ENCODE measurements at places on chromosomes 7 and 10.

- DNase-seq: no peak
Observed at GRCh38 chr7:131161103-131161502, 166.6 kb upstream of the MKLN1 start.

DNA sequence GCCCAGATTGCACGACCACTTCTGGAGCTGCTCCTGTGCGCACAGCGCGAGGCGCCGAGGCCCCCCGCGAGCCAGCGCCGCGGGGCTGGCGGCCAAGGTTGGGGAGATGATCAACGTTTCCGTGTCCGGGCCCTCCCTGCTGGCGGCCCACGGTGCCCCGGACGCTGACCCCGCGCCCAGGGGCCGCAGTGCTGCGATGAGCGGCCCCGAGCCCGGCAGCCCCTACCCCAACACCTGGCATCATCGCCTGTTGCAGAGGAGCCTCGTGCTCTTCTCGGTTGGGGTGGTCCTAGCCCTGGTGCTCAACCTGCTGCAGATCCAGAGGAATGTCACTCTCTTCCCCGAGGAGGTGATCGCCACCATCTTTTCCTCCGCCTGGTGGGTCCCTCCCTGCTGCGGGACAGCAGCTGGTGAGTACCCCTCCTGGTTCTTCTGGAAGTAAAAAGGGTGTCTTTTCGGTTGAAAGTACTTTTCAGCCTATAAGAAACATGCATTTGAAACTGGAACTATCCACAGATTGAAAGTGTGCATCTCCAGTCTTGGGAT lies 683 bp downstream of the INSIG1 start:
- DNase-seq: no peak

- DNase-seq: no peak
Observed at GRCh38 chr10:43196981-43197833, 59.0 kb downstream of the CSGALNACT2 start.

DNA sequence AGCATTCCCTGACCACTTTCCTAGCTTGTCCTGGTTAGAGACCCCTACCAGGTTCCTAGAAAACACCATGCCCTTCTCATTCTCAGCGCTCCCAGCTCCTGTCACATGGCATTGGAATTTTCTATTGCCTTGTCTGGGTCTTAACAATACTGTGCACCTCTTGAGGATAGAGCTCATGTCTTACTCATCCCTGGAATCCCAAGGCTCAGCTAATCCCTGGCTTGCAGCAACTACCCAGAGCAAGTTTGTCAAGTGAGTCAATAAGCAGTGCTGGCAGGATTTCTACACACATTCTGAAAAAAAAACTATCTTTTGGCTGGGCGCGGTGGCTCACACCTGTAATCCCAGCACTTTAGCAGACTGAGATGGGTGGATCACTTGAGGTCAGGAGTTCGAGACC lies 11.7 kb upstream of the PRDX3 start:
- DNase-seq: no peak

- no peak for DNase-seq
Observed at GRCh38 chr10:5665373-5666007, 905 bp downstream of the ASB13 start.
